Stimulated activated CD8-positive, alpha-beta memory T cell treated with anti-CD3 and anti-CD28 coated beads, Interleukin-4, amount 100 ng/mL, for 1 hour (primary cell): ENCODE measurements at places on chromosomes 1 and 21.
A peak's percentile ranks its signal among the peaks of the same experiment; 100 is the strongest.

- peak; percentile 25 for DNase-seq
Observed at GRCh38 chr1:101293461-101294051, 56.7 kb downstream of the S1PR1 start.

DNA sequence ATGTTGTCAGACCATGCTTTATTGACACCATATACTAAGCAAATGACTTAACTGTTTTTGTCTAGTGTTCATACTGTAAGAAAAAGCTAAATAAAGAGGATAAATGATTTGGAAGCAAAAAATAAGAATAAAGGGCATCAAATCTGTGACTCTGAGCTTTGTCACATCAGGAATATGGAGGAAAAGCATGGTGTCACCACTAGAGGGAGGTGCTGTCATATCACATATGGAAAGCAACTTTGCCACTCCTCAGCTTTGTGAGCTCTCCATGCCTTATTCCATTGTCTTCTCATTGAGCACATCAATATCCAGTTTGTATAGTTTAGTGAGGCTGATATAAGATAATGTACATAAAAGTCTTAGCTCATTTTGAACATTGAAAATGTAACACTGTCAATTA is 20.8 kb upstream of the GBP1 start:
- no peak for DNase-seq

- DNase-seq = no peak
Observed at GRCh38 chr1:12012560-12013316, 6.6 kb upstream of the MIIP start.

DNA sequence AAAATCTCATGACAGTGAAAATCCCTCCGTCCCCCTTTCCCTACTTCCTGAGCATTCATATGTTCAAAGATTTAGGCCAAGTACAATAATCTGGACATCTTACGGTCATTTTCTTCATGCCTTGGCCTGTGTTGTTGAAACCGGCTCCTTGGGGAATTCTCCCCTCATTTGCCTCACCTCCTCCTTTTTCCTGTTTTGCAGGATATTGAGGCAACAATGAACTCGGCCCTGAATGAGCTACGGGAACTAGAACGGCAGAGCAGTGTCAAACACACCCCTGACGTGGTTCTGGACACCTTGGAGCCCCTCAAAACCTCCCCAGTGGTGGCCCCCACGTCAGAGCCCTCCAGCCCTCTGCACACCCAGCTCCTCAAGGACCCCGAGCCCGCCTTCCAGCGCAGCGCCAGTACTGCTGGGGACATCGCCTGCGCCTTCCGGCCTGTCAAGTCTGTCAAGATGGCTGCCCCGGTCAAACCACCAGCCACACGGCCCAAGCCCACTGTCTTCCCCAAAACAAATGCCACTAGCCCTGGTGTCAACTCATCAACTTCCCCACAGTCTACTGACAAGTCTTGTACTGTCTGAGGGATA is 9.3 kb upstream of the IKBKE start:
- DNase-seq = no peak

DNA sequence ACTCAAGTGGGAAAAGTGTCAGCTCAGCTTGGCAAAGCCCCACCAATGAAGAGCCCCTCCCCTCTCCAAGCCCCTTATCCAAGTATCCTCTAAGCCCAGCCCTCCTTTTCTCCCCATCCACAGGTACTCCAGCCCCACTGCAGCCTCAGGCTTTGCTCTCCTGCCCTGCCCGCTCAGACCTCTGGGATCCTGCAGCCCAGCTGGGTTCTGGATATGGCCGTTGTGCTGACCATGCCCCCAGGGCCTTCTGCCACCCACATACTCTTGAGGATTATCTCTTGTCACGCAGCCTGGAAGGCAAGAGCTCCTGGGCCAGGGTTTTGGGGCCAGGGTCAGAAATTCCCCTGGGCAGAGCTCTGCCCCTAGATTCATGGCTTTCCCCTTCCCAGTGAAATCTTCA is 4.7 kb downstream of the SHISA4 start:
- DNase-seq = no peak

DNA sequence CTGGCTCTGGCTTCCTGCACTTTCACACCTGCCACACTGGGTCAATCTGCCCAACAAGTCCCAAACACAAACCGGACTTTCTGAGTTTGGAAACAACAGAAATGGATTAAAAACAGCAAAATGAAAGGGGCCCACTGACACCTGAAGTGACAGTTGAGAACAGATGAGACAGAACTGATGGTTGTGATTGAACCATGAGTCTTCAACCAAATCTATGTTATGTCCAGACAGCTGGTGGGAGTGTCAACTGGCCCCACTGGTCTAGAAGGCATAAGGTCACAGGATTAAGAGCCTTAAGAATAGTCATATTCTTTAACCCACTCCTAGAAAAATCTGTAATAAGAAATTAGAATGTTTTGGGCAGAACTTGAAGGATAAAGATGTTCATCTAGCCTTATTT is 13.0 kb upstream of the ATP13A2 start:
- DNase-seq = no peak

DNA sequence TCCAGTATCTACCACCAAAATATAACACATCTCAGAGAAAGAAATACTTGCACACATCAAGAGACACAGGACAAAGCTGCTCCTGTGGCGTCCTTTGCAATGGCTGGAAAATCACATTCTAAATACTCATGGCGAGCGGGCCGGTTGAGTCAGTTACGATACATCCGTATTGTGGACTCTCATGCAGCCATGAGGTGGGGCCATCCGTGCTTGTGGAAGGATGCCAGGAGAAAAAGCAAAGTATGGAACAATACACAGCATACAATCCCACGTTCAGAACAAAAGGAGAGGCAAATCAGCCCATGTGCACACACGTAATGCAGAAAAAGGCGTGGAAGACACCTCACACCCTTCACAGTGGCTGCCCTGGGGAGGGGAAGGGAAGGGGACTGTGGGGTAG is 13.1 kb downstream of the ATP13A2 start:
- DNase-seq = no peak

DNA sequence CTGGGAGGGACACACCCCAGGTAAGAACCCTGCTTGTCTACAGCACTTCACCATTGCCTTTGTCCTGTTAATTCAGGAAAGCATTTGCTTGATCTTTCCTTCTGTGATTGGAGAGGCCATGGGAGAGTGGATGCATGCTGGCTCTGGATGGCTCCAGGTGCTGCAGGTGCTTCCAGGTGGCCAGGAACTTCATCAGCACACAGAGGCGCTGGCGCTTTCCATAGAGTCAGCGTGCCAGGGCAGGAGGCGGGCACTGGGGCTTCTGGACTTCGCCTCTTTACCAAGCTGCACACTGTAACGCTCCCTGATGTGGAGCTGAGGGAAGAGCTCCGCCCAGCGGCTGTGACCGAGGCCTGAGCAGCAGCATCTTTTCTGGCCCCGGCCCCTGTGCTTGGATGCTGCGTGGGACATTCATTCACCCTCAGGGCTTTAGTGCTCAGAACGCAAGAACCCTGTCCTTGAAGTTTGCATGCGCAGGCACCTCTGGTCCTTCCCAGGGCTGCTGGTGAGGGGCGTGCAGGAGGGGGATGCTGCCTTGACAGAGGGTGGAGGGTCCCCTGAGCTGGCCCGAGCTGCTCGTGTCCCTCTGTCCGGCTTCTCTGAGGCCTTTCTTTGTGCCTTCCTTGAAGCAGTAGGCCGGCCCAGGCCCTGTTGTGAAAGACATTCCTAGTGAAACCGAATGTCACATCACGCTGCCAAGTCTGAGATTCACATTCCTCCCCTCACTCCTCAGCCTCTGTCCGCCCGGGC is 1.6 kb upstream of the MX2 start:
- DNase-seq = no peak

DNA sequence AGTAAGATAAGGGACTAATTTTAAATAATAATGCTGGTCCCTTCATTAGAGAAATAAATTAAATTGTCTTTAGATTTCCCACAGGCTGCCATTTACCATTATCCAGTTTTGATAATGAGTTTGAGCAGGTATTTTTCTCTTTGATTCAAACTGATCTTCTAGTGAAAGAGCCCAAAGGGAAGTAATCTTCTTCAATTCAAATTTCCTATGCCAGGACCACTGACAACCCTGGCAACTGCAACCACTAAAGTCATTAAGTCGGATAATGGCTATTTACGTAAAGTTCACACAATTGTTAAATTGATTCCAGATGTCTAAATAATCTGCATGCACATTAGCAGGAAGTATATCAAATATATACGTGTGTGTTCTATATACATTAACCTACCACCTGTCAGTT is 399.3 kb downstream of the PTPRC start:
- DNase-seq = no peak

- no peak for DNase-seq
Observed at GRCh38 chr1:162329826-162330225, 46.8 kb downstream of the SPATA46 start.

GRCh38 chr1:111769517-111770146 is 13.9 kb downstream of the DDX20 start:
- DNase-seq = peak; percentile 21

DNA sequence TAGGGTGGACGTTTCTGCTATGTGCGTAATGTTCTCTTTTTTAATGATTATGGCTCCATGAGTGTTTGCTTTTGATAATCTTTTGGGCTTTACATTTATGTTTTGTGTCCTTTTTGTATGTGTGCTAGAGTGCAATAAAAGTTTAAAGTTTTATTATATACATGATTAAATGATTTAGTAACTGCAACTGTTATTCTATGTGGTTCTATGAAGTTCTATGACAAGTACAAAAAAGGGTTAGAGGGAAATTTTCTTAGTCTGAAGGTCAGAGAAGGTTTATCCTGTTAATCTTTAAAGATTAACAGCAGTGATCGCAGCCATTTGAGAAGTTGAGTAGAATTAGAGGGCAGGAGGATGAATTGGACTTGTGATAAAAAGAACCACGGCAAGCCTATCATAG is 386.4 kb upstream of the CHRM3 start:
- DNase-seq = no peak

- DNase-seq = no peak
Observed at GRCh38 chr21:44052830-44053226, 40.7 kb downstream of the TRAPPC10 start.

DNA sequence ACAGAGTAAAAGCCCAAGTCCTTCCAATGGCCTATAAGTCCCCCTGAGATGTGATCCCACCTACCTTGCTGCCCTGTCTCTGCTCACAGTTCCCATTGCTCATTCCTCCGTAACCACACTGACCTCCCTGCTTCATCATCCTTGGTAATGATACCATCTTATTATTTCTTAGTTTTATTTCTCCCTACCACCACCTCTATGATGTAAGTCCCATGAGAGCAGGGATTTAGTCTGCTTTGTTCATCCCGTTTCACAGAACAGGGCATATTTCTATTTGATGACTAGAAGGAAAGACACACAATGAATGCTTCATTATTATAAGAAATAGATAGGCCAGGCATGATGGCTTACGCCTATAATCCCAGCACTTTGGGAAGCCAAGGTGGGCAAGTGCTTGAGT is 22.5 kb downstream of the NIBAN1 start:
- no peak for DNase-seq

GRCh38 chr1:236016782-236017400 is 48.0 kb downstream of the NID1 start:
- no peak for DNase-seq

- no peak for DNase-seq
Observed at GRCh38 chr21:25735646-25736597, 1.1 kb downstream of the GABPA start.

DNA sequence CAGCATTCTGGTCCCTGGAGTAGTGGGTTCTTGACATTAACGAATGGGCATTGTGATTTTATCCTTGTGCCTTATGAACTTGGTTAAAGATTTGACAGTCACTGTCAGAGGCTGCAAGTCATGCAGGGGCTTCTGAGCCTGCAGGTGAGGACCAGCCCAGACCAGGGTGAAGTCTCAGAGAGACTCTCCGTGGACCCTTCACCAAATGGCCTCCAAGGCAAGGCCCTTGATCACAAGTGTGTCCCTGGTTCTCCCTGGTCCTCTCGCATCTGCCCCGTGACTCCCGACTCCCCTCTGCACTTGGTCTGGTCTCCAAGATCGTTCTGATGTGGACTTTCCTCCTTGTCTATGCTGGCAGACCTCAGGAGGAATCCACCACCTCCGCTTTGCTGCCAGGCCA is 476.5 kb upstream of the VAMP3 start:
- DNase-seq = no peak

DNA sequence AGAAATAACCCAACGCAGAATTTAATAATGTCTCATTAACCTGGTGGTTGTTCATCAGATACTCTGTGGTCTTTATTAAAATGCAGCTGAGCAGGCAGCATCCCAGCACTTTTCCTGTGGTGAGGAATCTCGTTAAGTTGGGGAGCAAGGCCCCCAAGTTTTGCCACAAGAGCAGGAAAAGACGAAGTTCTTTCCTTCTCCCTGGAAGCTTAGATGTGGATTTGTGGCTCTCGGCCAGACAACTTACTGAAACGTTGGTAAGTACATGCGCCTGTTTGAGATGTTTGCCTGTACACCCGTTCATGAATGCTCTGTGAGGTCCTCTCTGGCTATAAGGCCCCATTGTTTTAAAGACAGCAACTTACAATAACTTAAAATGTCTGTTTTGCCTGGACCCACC is 34.3 kb upstream of the PDE9A start:
- no peak for DNase-seq

DNA sequence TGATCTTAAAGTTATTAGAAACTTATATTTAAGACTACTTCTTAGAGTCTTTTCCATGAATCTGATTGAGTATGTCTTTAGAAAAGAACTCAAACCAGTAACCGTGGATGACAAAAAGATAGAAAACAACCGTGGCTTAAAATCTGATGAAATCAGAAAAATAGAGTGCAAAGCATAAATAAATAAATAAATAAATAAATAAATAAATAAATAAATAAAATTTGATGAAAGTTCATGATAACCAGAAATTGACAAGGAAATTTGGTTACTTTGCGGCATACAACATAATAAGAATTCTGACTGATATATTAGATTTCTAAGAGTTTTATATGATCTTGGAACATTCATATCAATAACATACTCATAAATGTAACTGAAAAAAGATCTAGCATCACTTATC is 152.1 kb downstream of the AK5 start:
- no peak for DNase-seq

DNA sequence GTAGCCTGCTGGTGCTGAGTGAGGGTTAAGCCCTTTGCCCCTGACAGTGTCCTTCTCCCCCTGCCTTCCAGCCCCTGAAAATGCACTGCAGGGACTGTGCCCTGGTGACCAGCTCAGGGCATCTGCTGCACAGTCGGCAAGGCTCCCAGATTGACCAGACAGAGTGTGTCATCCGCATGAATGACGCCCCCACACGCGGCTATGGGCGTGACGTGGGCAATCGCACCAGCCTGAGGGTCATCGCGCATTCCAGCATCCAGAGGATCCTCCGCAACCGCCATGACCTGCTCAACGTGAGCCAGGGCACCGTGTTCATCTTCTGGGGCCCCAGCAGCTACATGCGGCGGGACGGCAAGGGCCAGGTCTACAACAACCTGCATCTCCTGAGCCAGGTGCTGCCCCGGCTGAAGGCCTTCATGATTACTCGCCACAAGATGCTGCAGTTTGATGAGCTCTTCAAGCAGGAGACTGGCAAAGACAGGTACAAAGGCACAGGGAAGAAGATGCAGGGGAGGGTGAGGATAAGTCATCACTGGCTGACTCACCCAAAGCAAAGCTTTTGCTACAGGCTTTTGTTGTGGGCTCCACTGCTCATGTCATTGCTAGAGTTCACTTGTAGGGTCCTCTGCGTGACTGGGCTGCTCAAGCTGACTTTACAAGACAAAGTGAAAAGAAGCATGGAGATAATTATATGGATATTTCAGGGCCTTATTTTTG is 174.9 kb downstream of the PIGK start:
- no peak for DNase-seq

GRCh38 chr1:182113879-182114626 is 52.5 kb upstream of the ZNF648 start:
- no peak for DNase-seq
